ENCODE measurements at places on chromosomes 4 and X.

DNA sequence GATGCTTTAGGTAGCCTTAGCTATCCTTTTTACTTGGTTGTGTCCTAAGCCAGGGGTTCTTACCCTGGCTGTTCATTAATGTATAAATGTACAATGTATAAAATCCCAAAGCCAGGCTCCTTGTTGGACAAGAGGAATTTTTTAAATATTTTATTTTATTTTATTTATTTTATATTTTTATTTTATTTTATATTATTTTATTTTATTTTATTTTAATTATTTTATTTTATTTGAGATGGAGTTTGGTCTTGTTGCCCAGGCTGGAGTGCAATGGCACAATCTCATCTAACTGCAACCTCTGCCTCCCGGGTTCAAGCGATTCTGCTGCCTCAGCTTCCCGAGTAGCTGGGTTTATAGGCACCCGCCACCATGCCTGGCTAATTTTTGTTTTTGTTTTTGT is 8.1 kb upstream of the SLC2A9 start:
- peaks cover 16% of the 10 kb centered on the region for H3K27me3 ChIP-seq
- no peak overlapping the region for H3K27ac ChIP-seq
- peaks cover 14% of the 10 kb centered on the region for H3K4me1 ChIP-seq
- no peak for DNase-seq
- no peaks in the 10 kb centered on the region for H3K36me3 ChIP-seq

- H3K27me3 ChIP-seq, result peaks cover 20% of the 10 kb centered on the region
- H3K4me1 ChIP-seq, result no peaks in the 10 kb centered on the region
- no peak overlapping the region for H3K27ac ChIP-seq
- H3K36me3 ChIP-seq, result no peaks in the 10 kb centered on the region
- no peak overlapping the region for H3K4me3 ChIP-seq
Observed at GRCh38 chr4:151624626-151625565, 135.9 kb downstream of the GATB start.

- H3K27me3 ChIP-seq, result no peaks in the 10 kb centered on the region
- H3K4me1 ChIP-seq, result no peaks in the 10 kb centered on the region
- no peak for DNase-seq
Observed at GRCh38 chr4:93748373-93749291, 79.9 kb upstream of the ATOH1 start.

DNA sequence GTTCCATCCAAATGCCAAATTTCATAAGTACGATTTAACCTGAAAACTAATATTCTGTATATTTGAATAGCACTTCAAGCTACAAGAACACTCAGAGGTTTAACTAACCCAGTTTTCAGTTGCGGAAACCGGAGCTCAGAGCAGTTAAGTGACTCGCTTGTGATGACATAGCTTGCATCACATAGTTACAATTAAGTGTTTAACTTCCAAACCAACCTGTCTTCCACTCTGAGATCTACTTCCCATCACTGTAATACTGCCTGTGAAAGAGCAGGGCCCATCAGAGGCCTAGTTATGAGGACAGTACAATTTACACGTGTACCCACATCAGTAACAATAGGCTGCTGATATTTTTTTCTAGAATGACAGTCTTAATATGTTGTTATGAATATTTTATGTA is 120.3 kb downstream of the MAD2L1 start:
- H3K27ac ChIP-seq, result no peak overlapping the region
- no peaks in the 10 kb centered on the region for H3K36me3 ChIP-seq
- H3K4me1 ChIP-seq, result no peaks in the 10 kb centered on the region
- no peak for DNase-seq
- no peak overlapping the region for H3K4me3 ChIP-seq

DNA sequence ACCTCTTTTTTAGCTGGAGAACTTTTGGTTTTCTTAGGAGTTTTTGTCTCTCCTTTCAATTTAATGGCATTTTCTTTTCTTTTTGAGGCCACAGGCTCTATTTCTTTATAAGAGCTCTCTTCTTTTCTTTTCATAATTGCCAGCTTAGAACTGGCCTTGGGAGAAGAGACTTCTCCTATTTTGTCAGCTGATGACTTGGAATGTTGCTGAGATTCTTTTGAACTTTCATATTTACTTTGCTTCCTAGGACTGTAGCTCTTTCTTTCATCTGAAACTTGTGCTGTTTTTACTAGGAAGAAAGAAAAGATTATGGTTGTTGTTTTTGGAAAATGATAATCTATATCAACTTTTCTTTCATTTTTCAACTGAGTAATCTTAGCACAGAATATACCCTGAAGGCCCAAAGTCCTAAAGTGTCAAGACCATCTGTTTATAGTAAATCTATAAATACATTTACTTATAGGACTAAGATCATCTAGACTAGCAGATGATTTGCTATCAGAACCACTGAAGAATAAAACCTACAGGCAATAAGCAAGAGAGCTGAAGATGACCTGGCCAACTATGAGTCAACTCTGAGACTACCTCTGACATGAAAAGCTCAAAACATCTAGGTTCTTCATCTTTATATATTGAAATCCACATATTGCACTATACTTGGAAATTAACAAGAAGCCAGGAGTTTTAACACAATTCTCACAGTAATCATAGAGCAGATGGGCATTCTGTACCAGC is 45.6 kb downstream of the RFC1 start:
- peaks cover 33% of the 10 kb centered on the region for H3K36me3 ChIP-seq
- no peak for DNase-seq
- no peaks in the 10 kb centered on the region for H3K4me1 ChIP-seq
- H3K27me3 ChIP-seq, result no peaks in the 10 kb centered on the region

DNA sequence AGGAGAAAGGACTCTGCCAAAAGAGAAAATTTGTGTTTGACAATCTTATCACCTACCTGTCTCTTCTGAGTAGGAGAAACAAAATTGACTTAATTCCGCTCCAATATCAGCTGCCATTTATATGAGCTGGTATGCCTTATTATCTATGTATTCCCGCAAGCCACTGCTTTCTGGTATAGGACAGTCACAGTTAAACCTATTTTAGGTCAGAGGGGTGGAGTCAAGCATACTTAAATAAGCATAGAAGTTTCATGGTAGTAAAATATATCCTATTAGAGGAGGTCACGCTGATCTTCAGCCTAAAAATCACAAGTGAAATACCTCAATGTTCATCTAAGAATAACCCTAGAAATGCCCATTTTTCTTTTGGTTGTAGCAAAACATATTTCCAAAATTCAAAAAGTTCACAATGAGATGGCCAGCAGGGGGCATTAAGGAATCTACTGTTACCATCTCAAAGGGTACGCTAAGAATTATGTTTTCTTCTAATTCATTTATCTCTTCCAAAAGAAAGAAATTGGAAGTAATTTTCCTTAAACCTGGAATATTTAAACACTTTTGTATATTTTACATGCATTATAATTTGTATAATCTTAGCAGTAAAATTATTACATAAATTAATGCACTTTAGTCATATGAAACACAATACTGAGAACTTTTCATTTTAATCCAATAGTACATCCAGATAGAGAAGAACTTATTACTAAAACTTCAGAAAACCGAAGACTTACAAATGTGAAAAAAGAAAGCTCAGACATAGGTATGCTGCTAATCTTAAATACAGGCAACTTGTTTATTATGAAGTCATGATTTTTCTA is 10.5 kb downstream of the PPAT start:
- no peak overlapping the region for H3K27ac ChIP-seq
- no peak overlapping the region for H3K4me3 ChIP-seq
- H3K27me3 ChIP-seq, result no peaks in the 10 kb centered on the region
- peaks cover 15% of the 10 kb centered on the region for H3K4me1 ChIP-seq
- no peak for DNase-seq

- no peak overlapping the region for H3K4me3 ChIP-seq
- H3K27ac ChIP-seq, result no peak overlapping the region
- H3K4me1 ChIP-seq, result no peaks in the 10 kb centered on the region
- H3K27me3 ChIP-seq, result peaks cover 6% of the 10 kb centered on the region
- no peaks in the 10 kb centered on the region for H3K36me3 ChIP-seq
Observed at GRCh38 chrX:14927401-14927800, 54.2 kb downstream of the MOSPD2 start.

DNA sequence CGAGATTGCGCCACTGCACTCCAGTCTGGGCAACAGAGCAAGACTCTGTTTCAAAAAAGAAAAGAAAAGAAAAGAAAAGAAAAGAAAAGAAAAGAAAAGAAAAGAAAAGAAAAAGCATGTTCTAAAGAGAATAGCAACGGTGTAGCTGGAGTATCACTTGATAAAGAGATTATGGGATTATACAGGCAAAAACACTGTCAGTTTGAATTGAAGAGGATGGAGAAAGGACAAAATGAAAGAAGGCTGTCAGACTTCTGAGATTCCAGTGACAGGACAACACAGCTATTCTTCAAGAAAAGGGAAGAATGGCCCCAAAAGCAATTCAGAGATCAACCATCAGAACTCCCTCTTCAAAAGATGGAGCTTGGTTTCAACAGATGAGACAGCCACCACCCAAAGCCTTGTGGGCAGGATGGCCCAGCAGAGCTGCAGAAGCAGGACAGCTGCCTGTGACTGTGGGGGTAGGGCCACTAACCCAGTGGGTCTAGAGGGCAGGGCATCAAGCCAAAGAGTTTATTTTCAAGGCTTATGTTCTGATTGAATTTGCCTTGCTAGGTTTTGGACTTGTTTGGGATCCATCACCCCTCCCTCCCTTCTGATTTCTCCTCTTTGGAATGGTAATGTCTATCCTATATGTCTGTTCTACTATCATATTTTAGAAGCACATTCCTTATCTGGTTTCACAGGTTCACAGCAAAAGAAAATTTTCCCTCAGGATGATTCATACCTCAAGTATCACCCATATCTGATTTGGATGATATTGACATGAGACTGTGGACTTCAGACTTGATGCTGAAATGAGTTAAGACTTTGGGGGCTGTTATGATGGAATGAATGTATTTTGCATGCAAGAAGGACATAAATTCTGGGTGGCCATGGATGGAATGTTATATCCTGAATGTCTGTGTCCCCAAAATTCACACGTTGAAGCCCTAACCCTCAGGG is 17.5 kb downstream of the RFC1 start:
- peaks cover 47% of the 10 kb centered on the region for H3K36me3 ChIP-seq
- DNase-seq, result peak; percentile 39
- no peaks in the 10 kb centered on the region for H3K27me3 ChIP-seq

DNA sequence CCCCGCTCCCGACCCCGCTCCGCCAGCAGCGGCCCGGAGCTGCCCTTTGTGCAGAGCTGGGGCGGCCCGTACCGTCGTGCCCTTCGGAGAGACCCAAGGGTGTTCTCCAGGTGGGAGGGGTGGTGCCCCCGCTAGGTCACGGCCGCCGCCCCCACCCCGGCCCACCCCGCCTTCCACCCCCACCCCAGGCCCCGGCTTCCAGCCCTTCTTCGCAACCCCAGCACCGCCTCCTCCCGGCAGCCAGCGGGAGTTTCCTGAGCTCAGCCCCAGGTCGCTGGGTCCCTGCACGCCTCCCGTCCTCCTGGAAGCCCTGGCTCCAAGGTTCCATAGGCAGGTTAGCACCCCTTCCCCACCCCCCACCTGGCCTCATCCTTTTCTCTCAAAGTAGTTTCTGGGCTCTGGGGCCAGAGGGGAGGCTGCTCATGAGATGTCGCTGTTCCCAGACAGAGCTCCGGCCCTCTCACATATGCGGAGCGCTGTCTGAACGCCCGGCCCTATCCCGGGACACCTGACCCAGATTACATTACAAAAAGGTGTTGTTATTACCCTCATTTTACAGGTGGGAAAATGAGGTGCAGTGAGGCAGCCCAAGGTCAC is 25.2 kb upstream of the FGFR3 start:
- H3K36me3 ChIP-seq, result no peaks in the 10 kb centered on the region
- no peak overlapping the region for H3K27ac ChIP-seq
- H3K4me3 ChIP-seq, result peak overlapping the region; percentile 54
- no peak for DNase-seq
- H3K4me1 ChIP-seq, result peaks cover 3% of the 10 kb centered on the region
- peaks cover 24% of the 10 kb centered on the region for H3K27me3 ChIP-seq

- peaks cover 36% of the 10 kb centered on the region for H3K4me1 ChIP-seq
- no peak overlapping the region for H3K27ac ChIP-seq
Observed at GRCh38 chr4:122617597-122618593, 3.0 kb downstream of the IL21 start.

GRCh38 chr4:162682651-162683050 is 484.0 kb downstream of the NAF1 start:
- H3K36me3 ChIP-seq, result no peaks in the 10 kb centered on the region
- no peak for DNase-seq
- no peak overlapping the region for H3K27ac ChIP-seq
- H3K27me3 ChIP-seq, result no peaks in the 10 kb centered on the region
- no peaks in the 10 kb centered on the region for H3K4me1 ChIP-seq

- H3K27me3 ChIP-seq, result no peaks in the 10 kb centered on the region
- H3K27ac ChIP-seq, result peak overlapping the region; percentile 99
- peak overlapping the region; percentile 94 for H3K4me3 ChIP-seq
- H3K4me1 ChIP-seq, result peaks cover 53% of the 10 kb centered on the region
Observed at GRCh38 chr4:142406499-142406835, 439.6 kb downstream of the INPP4B start.

GRCh38 chr4:25729564-25729963 is 73.9 kb downstream of the SLC34A2 start:
- H3K36me3 ChIP-seq, result no peaks in the 10 kb centered on the region
- H3K4me3 ChIP-seq, result no peak overlapping the region
- H3K27ac ChIP-seq, result no peak overlapping the region
- no peak for DNase-seq
- no peaks in the 10 kb centered on the region for H3K4me1 ChIP-seq

DNA sequence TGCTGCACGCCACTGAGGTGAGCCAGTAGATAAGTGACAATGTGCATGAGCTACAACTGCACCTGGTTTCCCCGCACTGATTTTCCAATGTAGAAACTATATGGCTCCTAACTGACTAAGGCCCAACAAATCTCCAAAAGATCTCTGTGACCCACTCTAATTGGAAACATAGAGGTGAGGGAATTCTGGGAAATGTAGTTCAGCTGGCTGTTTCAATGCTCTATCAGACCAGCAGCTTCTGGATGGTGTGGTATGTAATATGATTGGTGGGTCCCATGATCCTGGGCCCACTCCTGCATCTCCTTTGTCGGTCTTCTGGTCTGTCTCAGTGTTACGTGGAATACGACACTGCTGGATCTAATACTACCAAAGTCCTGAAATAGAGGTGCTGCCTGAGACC is 18.6 kb downstream of the CCDC160 start:
- peaks cover 4% of the 10 kb centered on the region for H3K4me1 ChIP-seq
- no peak for DNase-seq
- H3K4me3 ChIP-seq, result no peak overlapping the region
- H3K27me3 ChIP-seq, result no peaks in the 10 kb centered on the region

GRCh38 chr4:176781739-176782100 is 11.0 kb downstream of the VEGFC start:
- no peaks in the 10 kb centered on the region for H3K36me3 ChIP-seq
- H3K27ac ChIP-seq, result no peak overlapping the region
- H3K27me3 ChIP-seq, result peaks cover 5% of the 10 kb centered on the region
- H3K4me3 ChIP-seq, result no peak overlapping the region

GRCh38 chr4:179417357-179417756 is 1975.1 kb upstream of the AGA start:
- H3K27me3 ChIP-seq, result no peaks in the 10 kb centered on the region
- no peak overlapping the region for H3K27ac ChIP-seq
- H3K36me3 ChIP-seq, result no peaks in the 10 kb centered on the region
- DNase-seq, result no peak
- H3K4me3 ChIP-seq, result no peak overlapping the region
- H3K4me1 ChIP-seq, result no peaks in the 10 kb centered on the region

DNA sequence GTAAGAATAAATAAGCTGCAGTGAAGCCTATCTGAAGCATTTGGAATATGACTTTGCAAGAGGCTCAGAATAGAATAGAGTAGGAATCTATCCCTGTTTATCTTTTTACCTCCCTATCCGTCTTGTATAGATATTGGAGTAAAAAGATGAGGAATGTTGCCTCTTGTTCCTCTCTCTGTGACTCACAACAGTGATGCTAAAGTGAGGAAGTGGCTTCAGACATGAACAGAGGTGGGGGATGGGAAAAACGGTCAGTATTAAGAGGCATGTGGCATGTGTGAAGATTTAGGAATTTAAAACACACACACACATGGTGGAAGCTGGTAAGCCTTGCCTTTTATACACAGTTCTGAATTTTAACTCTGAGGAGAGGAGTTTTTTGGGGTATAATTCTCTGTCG is 3.8 kb upstream of the DCAF4L1 start:
- no peaks in the 10 kb centered on the region for H3K27me3 ChIP-seq
- H3K36me3 ChIP-seq, result no peaks in the 10 kb centered on the region
- H3K4me1 ChIP-seq, result no peaks in the 10 kb centered on the region
